ENCODE measurements at places on chromosomes 3 and 15.

- no peak for DNase-seq
Measured at GRCh38 chr15:99507016-99507503, 58.7 kb upstream of the MEF2A start.

GRCh38 chr3:3065876-3066275 lies 44.3 kb downstream of the IL5RA start:
- no peak for DNase-seq

- DNase-seq, result no peak
Measured at GRCh38 chr15:39363761-39364586, 216.9 kb upstream of the THBS1 start.

- no peak for DNase-seq
Measured at GRCh38 chr3:172216911-172217310, 177.5 kb downstream of the FNDC3B start.

DNA sequence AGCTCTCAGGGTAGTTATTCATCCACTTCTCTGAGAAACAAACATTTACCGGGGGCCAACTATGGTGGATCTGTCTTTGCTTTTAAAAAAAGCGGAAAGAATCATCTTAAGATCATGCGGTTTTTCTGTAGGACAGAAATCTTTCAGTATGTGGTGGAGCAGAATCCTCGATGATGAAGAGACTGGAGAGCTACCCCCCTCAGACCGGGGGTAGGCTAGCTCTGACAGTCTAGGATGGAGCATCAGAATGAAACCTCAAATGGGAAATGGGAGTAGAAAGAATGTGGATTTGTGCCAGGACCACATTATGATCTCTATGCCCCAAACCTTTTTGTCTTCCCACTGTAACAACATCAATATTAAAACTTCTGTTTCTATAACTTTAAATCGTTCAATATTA lies 30.3 kb downstream of the TPRG1 start:
- DNase-seq, result no peak

All from CD4-positive, alpha-beta T cell treated with Interferon alpha-2 for 1 hour (primary cell).